HuH-7.5 (cell line): ENCODE measurements at places on chromosomes 6 and 20.

- no peak for DNase-seq
These were observed 34.9 kb upstream of the PRDM1 start for GRCh38 chr6:106051226-106051625.

- DNase-seq, result no peak
These were observed 212.9 kb downstream of the QKI start for GRCh38 chr6:163627274-163628062.

GRCh38 chr20:57880571-57880892 is 170.7 kb upstream of the PMEPA1 start:
- no peak for DNase-seq

- DNase-seq, result no peak
These were observed 4.9 kb downstream of the POLR1C start for GRCh38 chr6:43521836-43522235.

DNA sequence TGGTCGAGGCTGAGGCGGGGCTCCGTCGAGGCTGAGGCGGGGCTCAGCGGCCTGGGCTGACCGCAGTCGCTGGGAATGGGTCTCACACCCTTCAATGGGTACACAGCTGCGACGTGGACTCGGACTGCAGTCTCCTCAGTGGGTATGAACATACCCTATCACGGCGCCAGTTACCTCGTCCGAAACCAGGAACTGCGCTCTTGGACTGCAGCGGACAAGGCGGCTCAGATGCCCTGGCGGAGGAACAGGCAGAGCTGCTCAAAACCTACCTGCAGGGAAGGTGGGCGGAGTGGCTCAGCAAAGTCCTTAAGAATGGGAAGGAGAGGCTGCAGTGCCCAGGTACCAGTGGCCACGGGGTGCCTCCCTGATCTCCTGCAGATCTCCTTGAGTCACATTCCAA is 14.2 kb downstream of the HLA-A start:
- no peak for DNase-seq

GRCh38 chr6:4965562-4966389 is 38.1 kb downstream of the RPP40 start:
- DNase-seq, result no peak
